Substantia nigra (tissue), 51 donors: ENCODE measurements at places on chromosomes 12 and 14.

GRCh38 chr12:44510510-44510909 is 365.6 kb downstream of the NELL2 start:
- no peak for DNase-seq

DNA sequence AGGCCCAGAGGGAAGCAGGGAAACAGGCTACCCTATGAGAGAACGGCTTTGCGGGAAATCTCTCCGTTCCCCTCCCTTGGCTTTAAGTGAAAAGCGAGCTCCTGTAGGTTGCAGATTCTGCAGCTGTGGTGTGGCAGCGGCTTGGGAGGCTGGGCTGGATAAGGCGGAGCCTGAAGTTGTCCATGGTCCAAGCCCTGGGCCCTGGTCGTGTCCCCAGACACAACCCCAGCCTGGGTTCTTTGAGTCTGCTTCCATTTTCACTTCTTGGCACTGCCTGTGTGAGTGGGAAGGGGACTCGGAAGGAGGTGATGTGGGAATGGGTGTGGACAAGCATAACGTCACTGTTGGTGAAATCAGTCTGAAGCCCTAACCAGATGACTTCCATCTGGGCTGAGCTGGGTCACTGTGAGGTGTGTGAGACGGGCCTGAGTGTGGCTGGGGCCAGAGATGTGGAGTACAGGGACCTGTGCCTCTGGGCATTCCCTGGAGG is 43.0 kb upstream of the CTDSP2 start:
- DNase-seq: no peak

- no peak for DNase-seq
Measured at GRCh38 chr12:68784015-68784414, 24.0 kb upstream of the MDM2 start.

DNA sequence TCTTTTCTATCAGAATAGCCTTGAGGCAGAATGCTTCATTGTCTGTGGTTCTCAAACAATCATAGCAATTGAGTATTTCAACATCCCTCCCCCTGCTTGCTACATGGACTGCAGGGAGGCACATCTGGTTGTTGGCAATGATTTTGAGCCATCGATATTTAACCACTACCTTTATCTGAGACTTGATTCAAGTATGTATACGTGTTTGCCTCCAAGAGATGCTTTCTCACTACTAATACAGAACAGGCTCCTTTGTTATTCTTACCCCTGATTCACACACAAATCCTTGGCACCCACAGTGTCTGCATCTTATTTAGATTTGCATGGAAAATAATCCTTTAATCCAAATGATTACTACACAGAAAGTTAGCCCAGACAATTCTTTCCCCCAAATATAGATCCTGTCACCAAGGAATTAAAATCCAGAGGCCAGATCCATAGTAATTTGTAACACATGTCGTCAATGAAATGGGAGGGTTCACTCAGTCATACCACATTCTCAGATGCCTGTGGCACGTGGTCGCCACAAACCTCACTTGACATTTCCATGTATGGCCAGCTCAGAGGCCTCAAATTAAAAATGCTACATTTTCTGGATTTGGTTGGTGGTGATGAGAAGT is 199.3 kb downstream of the ITPR2 start:
- no peak for DNase-seq

DNA sequence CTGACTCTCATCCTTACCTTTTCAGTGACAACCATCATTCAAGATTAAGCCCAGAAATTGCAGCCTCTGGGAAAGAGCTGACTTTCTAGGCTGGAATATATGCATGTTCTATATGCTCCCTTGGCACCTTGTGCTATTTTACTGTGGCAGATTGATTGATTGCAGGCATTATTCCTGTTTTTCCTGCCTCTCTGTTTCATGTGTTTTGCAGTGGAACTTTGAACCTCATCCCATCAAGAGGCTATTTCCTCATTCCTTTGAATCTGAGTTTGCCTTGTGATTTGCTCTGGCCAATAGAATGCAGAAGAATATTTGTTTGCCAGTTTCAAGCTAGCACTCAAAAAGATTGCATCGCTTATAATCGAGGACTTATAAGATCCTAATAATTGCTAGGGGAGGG is 174.8 kb upstream of the DCN start:
- DNase-seq: no peak

DNA sequence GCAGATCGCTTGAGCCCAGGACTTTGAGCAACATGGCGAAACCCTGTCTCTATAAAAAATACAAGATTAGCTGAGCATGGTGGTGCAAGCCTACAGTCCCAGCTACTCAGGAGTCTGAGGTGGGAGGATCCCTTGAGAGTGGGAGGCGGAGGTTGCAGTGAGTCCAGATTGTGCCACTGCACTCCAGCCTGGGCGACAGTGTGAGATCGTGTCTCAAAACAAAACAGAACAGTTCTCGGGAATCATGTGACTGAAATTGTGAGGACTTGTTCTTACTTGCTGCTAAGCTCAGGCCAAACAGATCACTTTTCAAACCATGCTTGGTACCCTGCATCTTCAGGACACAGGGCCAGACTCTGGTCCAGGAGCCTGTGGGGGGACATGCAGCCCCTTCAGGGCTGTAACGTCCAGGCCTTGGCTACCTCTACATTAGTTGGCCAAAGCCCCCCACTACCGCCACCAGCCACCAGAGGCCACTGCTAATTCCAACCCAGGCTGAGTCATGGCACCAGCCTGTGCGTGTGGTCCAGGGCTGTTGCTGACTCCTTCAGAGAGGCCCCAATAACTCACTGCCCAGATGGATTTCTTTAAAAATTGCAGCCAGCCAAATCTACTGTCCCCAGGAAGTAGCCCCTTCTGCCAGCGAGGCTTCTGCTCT is 33.4 kb upstream of the SYNDIG1L start:
- no peak for DNase-seq

DNA sequence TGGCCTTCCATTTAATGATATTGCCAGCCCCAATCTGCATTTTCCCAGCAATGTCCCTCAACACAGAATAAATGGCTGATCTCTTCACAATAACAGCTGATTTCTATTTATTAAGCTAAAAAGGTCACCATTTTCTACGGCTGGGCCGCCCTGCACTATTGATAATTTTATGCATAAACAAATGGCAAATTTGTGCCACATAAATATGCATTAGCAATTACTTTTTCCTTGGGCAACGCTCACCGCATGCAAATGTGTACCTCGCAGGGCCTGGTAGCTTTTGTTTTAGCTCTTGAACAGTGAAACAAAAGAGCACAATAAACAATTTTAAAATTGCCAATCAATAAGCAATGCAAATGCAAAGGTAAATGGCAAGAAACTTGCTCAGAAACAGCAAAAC is 331.9 kb upstream of the SOX5 start:
- no peak for DNase-seq

GRCh38 chr12:56941299-56942017 is 7.2 kb upstream of the SDR9C7 start:
- DNase-seq: no peak

GRCh38 chr12:60977966-60978365 is 1282.2 kb upstream of the USP15 start:
- no peak for DNase-seq
